Cortex of kidney (tissue), 1 donor: ENCODE measurements at places on chromosomes 2 and 18.

DNA sequence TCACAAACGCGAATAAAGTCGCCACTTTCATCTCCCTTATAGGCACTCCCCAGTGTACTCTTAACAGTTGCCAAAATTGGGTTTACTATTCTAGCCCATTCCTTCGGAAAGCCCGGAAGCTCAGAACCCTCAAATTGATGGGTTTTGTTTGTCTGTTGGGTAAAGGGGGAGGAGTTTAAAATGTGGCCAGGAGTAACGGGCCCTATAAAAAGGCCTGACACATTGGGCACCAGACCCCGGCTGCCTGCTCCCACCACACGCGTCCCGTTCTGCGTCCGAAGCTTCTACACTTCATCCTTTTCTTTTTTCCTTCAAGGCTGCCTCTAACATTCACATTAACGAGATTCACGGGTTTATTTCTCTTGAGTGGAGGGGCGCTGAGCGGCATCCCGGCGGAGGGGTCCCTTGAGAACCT is 837 bp downstream of the NHEJ1 start:
- DNase-seq = no peak

DNA sequence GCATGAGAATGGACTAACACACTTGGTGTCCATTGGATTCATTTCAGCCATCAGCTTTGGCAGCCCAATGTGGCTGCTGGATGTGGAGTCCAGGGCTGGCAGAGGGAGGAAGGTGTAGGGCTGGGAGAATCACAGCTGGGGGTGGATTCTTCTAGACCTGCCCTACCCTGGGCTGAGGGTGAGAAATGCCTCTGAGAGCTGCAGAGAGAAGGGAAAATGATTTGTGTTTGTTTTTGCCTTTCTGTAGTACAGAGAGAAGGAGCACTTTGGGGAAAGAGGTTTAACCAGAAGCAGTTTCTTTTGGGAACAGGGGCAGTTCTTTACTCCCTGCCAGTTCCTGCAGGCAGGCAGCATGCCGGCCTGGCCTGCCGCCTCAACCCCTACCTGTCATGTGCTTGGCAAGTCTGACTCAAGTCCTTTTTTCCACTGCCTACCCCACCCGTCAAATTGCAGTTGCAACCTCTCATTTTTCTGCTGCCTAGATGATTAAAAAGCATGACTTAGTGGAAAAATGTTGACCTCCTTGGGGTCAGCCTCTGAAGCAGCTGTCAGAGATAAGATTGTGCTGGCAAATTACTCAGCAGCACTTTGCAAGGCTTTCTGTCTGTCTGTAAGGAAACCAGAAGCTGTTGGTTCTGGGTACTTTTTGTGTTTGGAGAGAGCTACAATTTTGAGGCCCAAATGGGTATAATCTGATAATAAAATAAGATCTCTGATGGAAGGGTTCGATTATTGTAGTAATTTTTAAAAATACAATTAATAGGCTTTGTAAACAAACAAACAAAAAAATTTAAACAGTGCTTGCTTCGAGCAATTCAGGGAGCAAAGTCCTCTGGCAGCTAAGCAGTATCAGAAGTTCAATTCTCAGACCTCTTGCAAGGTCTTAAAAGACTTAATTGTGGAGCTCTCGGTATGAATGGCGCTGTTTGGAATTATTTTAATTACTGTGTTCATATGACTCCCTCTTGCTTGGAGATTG is 21.7 kb downstream of the LBH start:
- no peak for DNase-seq

DNA sequence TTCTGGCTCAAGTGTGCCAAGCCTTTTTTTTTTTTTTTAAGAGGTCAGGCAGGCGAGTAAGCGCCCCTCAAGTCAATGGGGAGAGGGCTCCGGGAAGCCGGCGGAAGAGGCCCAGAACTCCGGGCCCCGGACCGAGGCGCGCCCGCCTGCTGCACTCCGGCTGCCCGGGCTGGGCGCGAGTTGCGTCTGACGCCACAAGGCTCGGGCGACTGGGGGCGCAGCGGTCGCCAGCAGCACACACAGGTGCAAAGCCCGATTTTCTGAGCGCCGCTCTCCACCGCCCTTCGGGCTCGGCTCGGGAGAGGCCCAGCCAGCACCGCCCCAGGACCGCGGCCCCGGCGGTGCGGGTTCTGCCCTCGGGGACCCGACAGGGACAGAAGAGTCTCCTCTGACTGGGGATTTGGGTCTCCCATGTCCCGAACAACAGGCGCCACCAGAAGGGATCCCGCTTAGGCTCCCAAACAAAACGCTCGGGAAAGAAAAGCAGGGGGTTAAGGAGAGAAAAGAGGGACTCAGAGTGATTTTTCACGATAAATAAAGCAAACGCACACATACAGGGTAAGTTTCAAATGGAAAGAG is 787 bp downstream of the ERBB4 start:
- no peak for DNase-seq

GRCh38 chr18:492451-492850 is 8.1 kb downstream of the COLEC12 start:
- DNase-seq = no peak

DNA sequence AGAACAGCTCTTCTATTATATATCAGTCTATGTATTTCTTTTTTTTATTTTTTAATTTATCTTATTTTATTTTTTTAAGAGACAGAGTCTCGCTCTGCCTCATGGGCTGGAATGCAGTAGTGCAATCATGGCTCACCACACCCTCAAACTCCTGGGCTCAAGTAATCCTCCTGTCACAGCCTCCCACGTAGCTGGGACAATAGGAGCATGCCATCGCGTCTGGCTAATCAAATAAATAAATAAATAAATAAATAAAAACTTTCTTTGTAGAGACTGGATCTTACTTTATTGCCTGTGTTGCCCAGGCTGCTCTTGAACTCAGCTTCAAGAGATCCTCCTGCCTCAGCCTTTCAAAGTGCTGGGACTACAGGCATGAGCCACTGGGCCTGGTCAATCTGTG is 117.0 kb downstream of the RBMS1 start:
- DNase-seq = no peak

GRCh38 chr2:240111253-240111652 is 24.9 kb downstream of the COPS9 start:
- no peak for DNase-seq

DNA sequence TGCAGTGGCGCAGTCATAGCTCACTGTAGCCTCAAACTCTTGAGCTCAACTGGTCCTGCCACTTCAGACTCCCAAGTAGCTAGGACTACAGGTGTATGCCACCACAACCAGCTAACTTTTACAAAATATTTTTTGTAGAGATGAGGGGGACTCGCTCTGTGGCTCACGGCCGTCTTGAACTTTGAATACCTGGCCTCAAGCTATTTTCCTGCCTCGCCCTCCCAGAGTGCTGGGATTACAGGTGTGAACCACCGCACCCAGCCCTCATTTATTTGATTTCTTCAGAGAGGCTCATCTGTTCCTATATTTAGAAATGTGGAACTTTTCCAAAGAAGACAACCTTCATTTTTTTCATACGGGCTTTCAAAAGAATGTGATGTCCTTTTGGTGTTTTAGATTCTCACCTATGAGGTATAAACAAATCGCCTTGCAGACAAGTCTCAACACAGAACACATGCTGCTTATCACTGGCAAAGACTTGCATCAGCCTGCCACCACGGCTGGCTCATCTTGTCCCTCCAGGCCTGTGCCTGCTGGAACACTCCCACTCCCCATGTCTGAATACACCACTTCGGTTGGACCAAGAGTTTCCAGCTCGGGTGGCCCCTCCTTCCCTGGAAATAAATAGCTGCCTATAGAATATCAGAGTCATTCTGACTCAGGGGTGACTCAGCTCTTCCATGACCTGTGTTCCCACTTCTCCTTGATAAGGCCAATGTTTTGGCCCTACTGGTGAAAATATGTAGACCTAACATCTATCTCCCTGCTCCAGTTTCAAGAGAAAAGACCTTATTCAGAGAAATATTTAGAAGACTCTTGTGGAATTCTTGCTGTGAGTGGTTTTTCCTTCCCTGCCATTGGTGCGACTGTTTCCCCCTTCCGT is 202.6 kb downstream of the TGIF1 start:
- DNase-seq = no peak

- no peak for DNase-seq
Observed at GRCh38 chr18:27994571-27994970, 182.4 kb downstream of the CDH2 start.

- DNase-seq = no peak
Observed at GRCh38 chr18:30920757-30921156, 121.8 kb downstream of the DSC3 start.

DNA sequence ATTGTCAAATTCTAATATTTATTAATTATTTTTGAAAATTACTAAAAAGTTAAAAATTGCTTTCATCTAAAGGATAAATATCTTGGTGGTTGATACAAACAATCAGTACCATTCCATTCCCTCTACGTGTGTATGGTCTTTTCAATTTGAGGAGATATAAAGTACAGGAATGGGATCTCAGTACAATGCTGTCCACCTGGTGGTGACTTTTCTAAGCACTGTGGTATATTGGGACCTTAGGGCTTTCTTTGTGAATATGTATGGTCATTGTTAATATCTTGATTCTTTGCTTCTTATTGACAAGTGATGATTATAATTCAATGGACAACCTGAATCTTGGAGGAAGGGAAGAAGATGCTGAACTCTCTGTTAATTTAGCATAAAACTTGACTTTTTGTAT is 83.1 kb downstream of the NBEAL1 start:
- DNase-seq = no peak

DNA sequence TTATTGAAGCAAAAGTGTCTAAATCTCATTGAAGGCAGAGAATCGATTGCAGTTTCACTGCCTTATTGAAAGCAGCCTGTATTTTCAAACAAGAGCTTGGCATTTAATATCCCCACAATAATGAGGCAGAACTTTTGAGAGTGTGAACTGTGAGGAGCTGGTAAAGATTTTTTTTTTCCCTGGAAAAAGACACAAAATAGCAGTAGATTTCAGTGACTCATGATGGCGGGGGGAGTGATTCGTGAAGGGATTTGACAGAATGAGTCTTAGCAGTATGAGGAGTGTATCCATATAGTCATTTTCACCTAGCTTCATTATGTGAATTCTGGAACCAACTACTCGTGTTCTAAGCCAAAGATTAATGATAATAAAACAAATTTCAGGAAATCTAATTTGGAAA is 242.9 kb downstream of the ARL6IP6 start:
- DNase-seq = no peak

DNA sequence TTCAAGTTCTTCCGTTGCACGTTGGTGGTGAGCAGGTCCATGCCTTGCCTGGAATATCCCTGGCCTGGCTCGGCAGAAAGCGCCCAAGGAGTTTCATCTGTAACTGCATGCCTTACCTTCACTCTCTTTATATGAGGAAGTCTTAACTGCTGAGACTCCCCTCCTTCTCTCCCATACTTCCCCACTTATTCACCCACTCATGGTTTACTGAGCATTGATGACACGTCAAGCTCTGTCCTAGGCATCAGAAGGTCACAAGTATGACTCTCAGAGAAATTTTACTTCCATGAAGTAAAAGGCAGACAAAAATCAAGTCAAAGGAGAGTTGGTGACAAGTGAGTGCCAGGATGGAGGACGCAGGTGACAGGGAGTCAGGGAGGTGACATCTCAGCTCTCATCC is 68.2 kb downstream of the TBC1D8 start:
- DNase-seq = no peak

- no peak for DNase-seq
Observed at GRCh38 chr2:48633143-48633542, 15.5 kb downstream of the GTF2A1L start.

GRCh38 chr2:158822193-158822592 is 27.1 kb downstream of the DAPL1 start:
- no peak for DNase-seq

DNA sequence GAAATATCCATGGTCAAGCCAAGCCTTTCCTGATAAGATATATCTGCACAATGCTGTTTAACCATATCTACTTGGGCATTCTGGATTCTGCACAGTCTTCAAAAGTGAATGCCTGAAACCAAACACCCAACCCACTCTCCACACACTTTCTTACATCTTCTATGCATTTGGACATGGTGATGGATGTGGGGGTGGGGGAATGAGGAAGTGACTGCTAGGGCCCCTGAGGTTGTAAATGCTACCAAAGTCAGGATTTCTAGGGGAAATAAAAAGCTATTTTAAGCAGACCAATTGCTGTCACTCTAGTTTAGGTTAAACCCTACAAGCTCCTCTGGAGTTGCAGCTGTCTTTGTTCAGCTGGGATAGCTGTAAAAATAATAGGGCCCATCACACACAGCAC is 26.7 kb upstream of the TGFA start:
- no peak for DNase-seq

DNA sequence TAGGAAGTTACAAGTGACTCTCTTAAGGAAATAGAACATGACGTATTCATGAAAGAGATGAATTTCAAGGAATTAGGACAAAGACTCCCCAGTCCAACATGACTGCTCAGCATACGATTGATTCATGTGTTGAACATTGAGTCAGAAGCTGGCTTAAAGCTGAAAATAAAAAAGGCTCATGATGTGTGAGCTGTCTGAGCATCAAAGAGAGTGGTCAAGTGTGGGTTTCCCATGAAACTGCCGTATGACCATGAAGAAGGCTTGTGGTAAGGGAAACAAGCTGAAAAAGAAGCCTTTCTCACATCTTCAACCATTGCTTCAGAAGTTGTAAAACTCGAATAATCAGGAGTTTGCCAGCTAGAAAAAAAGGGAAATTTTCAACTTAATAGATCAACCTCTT is 201.9 kb upstream of the APCDD1 start:
- DNase-seq = no peak

GRCh38 chr2:110860630-110861029 is 128.3 kb downstream of the ACOXL start:
- no peak for DNase-seq

- DNase-seq = no peak
Observed at GRCh38 chr2:64853306-64853705, 135.9 kb upstream of the SLC1A4 start.

DNA sequence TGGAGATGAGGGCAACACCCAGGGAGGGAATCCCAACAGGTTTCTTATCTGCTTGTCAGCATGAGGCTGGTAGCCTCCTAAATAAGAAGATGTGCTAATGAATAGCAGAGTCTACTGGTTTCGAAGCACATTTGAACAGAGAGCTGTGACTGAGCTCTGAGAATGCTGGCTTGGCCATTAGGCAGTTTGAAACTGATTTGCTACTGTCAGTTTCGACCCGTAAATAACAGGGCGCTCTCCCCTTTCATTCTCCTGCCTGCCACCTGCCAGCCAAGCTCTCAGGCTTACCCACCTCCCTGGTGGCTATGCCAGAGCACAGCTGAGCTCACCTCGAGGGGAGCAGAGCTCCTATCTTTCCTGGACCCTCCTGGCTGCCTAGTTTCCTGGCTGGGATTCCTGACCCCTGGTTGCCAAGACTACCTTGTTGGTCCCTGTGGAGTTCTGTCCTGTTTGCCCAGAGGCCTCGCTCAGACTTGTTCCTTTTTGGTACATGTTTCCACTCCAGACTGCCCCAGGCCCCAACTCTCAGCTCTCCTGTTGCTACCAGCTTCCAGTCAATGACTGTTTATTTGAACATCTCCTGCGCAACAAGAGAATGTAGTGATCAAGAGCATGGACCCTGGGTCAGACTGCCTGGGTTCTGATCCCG is 102.3 kb upstream of the ALPP start:
- no peak for DNase-seq

GRCh38 chr2:234306426-234307173 is 190.3 kb downstream of the ARL4C start:
- DNase-seq = no peak

DNA sequence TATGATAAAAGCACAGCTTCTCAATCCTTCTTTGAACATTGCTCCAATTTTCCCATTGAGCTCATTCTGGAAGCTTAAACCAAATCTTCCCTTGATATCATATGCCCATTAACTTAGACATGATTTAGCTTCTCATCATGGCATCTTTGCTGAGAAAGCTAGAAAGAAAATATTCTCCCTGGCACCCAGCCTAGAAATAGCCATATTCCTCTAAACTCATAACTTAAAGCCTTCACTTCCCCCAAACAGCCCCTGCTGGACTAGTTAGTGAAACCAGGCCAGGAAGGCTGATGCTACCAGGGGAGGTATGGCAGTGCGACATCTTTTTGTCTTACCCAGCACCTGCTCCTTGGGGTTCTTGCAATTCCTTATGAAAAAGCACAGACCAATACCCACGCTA is 4.3 kb downstream of the AAK1 start:
- DNase-seq = no peak
